ENCODE measurements at places on chromosomes 1 and 21.

GRCh38 chr1:6757719-6758435 is 27.4 kb upstream of the CAMTA1 start:
- peak; percentile 53 for DNase-seq

GRCh38 chr1:175265091-175265490 is 72.5 kb upstream of the KIAA0040 start:
- DNase-seq: no peak

DNA sequence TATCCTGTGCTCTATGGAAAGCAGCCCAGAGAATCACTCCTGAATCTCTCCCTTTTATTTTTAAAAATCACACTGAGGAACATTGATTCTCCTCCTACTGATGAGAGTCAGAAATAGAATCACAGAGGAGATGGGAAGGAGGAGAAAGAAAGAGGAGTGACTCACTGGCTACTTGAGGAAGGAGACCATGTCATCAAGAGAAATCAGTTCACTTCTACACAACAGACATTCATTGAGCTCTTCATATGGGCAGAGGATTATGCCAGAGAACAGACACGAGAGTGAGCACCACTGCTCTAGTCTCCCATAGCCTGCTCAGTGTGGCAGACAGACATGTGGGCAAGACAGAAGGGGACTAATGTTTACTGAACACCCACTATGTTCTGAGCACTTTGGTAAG is 44.2 kb downstream of the RAB3B start:
- peak; percentile 60 for DNase-seq

GRCh38 chr1:179925922-179926849 is 28.4 kb upstream of the CEP350 start:
- DNase-seq: peak; percentile 67

- DNase-seq: no peak
Observed at GRCh38 chr21:38834725-38835124, 29.0 kb downstream of the ETS2 start.

DNA sequence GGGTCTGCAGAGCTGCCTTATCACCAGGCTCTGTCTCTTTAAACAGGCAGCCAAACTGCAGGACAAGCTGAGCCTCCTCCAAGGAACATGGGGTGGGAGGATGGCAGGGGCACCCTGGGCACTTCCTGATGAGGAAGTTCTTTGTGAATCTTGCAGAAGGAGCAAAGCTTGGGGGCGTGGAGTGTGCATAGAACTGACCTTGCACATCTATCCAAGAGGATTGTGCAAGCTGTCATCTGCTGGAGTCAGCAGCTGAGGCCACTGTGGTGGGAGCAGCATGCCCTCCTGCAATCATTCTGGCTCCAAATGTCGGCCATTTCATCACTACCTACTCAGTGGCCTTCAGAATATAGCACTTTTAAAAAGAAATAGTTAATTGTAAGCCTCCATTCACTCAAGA is 182.2 kb downstream of the AJAP1 start:
- no peak for DNase-seq

DNA sequence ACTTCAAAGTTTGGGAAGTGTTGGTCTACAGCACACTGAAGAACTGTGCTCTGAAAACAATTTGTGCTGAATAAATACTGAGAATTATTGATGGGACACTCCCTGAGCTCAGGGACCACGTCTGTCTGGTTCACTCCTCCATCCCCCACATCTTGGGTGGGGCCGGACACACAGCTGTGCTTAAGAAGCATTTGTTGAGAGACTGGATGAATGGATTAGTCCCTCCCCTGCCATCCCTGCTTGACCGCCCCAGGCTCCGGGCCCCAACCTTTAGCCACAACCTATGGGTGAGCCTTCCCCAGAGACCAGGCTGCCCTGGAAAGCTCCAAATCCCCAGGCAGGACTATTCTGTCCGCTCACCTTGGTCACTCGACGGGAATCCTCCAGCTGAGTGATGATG is 7.5 kb downstream of the TRIM63 start:
- DNase-seq: no peak

GRCh38 chr1:207064561-207064960 is 11.5 kb downstream of the PFKFB2 start:
- DNase-seq: no peak

- peak; percentile 38 for DNase-seq
Observed at GRCh38 chr21:32626621-32627196, 14.5 kb upstream of the CFAP298 start.

DNA sequence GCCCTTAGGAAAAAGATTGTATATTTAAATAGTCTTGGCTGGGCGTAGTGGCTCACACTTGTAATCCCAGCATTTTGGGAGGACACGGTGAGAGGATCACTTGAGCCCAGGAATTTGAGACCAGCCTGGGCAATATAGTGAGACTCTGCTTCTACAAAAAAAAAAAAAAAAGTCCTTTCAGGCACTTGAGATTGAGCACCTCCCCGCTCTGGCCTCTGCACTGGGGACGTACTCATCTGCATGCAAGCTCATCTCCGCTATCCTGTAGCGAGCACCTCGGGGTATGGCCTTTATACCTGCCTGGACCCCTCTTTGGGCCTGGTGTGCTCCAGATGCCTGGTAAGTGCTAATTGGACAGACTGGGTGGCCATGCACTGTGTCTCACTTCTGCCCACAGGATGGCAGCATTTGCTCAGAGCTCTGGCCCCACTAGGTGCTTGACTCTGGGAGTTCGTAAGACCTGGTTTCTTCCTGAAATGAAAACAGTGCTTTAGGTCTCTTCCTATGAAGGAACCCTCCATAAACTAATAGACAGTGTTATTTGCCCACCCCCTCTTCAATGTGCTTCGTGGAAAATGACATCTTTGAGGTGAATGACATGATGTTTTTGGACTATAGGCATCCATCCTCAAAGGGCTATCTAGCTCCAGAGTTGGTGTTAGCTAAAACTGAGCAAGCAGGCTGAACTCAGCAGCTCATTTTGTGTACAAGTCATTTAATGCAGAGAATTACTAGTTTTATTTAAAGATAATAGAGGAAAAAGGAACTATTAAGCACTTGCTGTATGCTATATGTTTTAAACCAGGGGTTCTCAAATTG is 61.7 kb upstream of the ADAR start:
- peak; percentile 91 for DNase-seq
